Spleen (tissue), 13 donors: ENCODE measurements at places on chromosomes 1 and 21. TPM values are rescaled to one million over a fixed set of nuclear protein-coding genes. Genes with fewer than 3 reads are reported as not detected.

The JAM2 gene
- 2.8 TPM for total RNA-seq

The MAN1A2 gene
- 49.2 TPM for total RNA-seq

The PHLDA3 gene
- total RNA-seq: 10.7 TPM

The CHODL gene
- 4.9 TPM for total RNA-seq

The KLF18 gene
- total RNA-seq: not detected

DNA sequence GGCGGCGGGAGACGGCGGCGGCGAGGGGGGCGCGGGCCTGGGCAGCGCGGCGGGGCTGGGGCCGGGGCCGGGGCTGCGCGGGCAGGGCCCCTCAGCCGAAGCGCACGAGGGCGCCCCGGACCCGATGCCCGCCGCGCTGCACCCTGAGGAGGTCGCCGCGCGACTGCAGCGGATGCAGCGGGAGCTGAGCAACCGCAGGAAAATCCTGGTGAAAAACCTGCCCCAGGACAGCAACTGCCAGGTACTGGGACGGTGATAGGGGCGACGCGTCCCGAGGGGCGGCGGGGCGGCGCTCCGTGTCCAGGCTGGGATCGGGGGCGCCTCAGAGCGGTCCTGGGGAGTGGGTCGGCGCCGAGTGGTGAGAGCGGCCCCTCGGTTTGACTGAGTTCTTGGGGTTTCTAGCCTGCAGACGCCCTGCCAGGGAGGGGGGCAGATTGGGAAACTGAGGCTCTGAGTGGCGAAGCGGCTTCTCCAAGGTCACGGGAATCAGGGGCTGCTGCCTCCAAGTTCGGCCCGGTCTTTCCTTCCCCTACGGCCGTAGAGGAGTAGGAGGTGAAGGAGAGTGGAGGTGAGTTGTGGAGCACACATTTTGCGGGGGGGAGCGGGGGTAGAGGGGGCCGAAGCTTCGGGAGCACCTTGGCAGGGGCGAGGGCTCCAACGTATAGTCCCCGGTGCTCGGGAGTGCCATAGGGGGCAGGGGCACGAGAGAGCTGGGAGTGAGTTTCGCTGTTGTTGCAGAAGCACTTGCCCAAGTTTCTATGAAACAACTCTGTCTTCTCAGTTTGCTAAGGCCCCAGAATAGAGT, 508 bp downstream of the RAVER2 start:
- peak; percentile 80 for DNase-seq

DNA sequence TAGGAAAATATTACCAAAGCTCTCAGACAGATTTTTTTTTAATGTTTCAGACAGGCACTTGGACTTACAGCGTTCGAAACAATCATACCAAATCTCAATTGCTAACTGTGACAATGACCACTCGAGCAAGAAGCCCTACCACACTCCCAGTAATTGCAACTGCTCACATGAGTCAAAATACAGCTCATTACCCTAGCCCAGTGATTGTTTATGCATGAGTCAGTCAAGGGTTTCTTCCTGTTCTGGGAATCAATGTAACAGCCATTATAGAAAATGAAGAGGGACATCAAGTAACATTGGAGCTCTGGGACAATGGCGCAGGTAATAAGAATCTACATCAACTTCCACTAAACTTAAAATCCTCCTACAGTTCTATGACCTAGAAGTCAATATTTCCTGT, 56.1 kb upstream of the SH3GLB1 start:
- DNase-seq: no peak

DNA sequence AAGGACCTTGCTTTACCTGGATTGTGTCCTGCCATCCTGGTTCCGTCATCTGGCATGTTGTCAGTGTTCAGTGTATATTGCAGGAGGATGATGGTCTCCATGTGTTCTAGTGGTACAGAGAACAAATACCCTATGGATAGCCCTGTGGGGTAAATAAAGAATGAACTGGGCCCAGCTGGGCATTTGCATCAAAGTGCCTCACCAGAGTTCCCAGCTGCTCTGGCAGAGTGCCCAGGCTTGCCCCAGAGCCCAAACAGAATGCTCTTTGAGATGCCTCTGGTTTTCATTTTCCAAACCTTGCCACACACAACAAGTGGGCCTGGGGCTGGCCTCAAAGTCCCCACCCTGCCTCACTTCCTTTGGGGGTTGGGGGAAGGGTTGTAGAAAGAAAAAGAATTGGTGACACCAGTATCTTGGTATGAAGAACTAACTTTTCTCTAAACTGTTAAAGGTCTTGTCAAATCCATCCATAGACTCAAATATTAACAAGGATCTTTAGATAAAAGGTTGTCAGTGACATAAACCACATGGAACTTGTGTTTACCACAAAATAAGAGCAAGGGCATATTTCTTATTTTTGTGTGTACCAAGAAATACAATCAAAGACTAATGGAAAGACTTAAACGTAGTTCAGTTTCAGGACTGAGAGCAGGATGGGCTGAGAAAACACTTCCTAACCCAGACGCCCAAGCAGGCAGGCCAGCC, 82.2 kb downstream of the LMO4 start:
- no peak for DNase-seq

- no peak for DNase-seq
Measured at GRCh38 chr21:35083246-35083645, 34.1 kb upstream of the RUNX1 start.

- DNase-seq: no peak
Measured at GRCh38 chr1:223515926-223516325, 122.7 kb downstream of the CCDC185 start.

GRCh38 chr1:58687516-58687915, 12.3 kb downstream of the MYSM1 start:
- DNase-seq: no peak

DNA sequence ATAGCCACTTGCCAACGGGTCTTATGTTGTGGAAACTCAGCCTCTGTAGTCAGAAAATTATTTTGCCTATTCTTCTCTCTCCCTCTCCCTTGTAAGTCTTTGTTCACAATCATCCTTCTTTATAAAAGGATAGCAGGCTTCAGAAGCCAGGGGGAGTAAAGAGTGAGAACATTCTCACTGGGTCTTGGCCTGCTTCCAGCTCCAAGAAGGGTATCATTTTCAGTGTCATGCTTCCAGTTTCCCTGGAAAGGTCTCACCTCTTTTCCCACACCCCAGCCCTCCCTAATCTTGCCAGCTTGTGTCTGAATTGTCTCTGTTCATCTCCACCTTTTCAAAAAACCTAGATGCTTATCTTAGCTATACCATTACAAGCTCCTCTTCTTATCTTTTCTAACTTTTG, 346.2 kb upstream of the LRRC7 start:
- DNase-seq: no peak

DNA sequence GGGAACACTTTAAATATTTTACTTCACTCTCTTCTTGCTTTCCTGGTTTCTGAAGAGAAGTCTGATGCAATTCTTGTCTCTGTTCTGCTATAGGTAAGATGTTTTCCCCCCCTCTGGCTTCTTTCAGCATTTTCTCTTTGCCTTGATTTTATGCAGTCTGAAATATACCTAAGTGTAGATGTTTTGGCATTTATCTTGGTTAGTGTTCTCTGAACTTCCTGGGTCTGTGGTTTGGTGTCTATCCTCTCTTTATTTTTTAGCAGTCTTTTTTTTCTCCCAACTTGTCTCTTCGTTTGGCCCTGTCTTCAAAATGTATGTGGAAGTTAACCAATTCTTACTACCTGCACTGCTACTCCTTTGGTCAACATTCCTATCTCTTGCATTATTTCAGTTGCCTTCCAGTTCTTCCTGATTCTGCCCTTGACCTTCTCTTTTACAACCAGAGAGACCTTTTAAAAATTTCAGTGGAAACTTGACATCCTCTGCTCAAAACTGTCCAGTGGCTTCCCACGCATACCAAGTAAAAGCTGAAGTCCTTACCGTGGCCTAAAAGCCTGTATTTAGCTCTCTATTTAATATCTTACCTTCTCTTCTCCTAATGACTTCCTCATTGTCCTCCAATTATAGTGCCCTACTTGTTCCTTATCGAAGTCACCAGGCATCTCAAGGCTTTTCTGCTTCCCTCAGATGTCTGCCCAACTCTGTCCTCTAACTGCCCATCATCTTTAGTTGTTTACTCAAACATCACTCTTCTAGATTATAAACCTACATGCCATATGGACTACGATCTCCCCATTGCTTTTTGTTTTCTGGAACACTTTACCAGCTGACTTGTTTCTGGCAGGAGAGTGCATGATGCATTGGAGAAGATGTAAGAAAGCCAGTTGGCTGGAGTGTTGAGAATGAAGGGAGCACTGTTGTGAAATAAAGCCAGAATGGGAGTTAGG, 40.9 kb downstream of the RAP1A start:
- DNase-seq: no peak

DNA sequence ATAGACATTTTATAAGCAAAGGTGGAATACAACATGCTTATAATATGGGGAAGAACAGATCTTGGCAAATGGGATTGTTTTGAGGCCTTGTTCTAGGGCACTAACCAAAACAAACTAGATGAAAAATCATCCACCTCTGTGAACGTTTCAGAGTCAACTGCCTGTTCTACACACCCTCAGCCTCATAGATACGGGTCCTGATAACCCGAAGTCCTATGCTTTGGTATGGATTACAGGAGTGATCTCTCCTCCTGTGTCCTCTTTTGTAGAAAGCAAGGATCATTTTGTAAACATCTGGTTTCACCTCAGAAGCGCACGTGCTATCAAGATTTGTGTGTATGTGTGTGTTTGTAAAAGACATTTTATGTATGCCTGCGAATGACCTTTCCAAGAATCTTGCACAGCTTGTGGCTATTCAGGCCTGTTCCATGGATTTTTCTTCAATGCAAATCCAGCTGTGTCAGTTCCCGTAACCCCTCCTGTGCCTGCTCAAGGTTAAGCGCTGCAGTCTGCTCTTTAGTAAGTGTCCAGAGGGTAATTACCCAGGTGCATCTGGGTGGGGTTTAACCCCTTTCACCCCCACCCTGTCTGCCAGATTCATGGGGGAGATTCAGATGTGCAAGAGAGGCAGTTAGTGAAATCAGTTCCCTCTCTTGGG, 132.4 kb downstream of the ROR1 start:
- DNase-seq: no peak

DNA sequence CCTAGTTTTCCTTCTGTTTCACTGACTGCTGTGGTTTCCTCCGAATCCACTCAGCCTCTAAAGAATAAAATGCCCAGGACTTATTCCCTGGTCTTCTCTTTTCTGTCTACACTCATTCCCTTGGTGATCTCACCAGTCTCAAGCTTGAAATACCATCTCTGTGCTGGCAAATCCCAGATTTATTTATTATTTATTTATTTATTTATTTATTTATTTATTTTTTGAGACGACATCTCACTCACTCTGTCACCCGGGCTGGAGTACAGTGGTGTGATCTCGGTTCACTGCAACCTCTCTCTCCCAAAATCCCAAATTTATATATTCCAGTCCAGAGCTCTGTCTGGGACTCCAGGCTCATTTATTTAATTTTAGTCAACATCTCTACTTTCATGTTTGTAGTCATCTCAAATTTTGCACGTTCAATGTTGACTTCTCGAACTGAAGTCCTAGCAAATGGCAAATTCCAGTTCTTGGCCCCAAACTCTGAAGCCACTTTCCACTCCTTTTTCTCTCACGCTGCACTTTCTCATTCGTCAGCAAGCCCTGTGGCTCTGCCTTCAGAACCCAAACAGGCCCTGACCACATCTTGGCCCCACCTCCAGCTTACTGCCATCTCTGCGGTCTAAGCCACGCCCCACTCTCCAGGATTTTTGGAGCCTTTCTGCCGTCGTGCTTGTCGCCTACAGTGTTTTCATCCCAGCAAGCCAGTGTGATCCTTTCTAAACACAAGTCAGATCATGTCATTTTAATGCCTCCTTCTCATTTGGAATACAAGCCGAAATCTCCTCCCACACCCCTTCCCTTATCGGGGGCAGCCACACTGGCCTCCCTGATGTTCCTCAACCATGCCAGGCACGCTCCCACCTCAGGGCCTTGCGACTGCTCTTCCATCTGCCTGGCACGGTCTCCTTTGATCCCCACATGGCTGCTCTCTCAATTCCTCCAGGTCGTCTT, 14.2 kb upstream of the TENT5B start:
- DNase-seq: no peak

DNA sequence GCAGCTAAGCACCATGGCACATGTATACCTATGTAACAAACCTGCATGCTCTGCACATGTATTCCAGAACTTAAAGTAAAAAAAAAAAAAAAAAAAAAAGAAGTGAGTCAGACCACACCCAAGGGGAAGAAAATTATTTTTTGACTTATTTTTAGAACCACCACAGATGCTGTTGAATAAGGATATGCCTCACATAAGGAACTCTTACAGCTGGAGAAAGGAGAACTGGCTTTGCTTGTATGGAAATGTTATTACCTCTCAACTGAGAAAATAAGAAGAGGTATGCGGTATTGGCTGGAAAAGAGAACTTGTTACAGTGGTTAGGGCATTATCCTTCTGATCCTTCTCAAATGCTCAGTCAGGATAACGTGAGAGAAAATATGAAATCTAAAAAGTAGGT, 27.5 kb upstream of the FCER1A start:
- no peak for DNase-seq

DNA sequence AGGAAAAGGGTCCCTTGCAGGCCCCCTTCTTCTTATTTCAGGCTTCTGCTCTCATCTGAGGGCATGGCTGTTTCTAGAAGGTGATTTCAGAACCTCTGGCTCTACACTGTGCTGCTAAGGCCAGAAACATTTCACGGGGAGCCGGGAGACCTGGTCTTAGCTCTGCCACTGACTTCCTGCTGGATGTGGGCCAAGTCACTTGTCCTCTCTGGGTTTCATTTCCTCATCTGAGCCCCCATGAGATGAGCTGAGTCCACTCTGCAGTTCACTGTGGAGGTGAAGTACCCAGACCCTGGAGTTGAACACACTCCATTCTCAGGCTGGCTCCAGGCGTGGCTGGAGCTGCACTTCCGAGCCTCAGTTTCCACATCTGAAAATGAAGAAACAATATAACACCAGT, 2.1 kb downstream of the PADI1 start:
- DNase-seq: no peak

DNA sequence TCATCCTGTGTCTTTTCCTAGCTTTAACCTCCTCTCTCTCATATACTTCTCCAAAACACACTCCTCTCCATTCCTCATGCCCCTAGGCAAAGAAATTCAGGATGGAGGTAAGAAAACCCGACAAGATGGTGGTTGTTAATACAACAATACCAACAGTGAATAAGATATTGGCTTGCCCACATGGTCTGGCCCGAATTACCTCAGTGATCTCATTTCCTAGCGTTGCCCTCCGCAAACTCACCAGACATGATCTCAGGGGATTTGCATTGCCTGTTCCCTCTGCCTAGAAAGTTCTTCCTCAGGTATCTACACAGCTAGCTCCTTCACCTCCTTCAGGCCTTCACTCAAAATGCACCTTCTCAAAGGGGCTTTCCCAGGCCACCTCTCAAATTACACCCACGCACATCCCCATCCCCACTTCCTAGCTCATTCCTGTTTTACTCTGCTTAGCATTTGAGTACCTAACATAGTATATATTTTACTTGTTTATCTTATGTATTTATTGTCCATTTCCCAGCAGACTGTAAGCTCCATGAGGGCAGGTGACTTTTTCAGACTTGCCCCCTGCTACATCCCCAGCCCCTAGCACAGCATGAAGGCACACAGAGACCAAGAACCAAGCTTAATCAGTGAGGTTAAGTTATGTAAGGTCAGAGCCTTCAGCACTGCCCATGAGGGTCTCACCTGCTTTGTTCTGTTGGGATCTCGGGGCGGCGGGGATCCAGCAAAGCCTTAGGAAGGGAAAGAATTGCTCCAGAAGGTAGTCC, 10.2 kb upstream of the UBR4 start:
- DNase-seq: no peak
